ENCODE measurements at places on chromosomes 6 and 20. TPM values are rescaled to one million over a fixed set of nuclear protein-coding genes. Genes with fewer than 3 reads are reported as not detected.

Gene TULP4
- 5.3 TPM for total RNA-seq

Gene MCCD1
- not detected for total RNA-seq

Gene ERVFRD-1
- total RNA-seq, result not detected

Gene SLC22A16
- not detected for total RNA-seq

Gene TPX2
- 115 TPM for total RNA-seq

Gene SLC22A2
- total RNA-seq, result not detected

Gene YIPF3
- 68.9 TPM for total RNA-seq

Gene RSPH9
- total RNA-seq, result 0.28 TPM

Gene KHDC1
- 4.1 TPM for total RNA-seq

Gene WFDC10B
- total RNA-seq, result not detected

Gene CST9L
- not detected for total RNA-seq

Gene IYD
- total RNA-seq, result not detected

Gene HLA-DPB1
- total RNA-seq, result not detected

Gene PHACTR3
- not detected for total RNA-seq

Gene ELOVL2
- total RNA-seq, result 3.6 TPM

Gene THEMIS
- total RNA-seq, result not detected

Gene SLC13A3
- not detected for total RNA-seq

Gene ZC2HC1B
- total RNA-seq, result not detected

Gene TDRD6
- total RNA-seq, result not detected

Gene MUCL3
- 0.08 TPM for total RNA-seq

Gene OSTM1
- 11.9 TPM for total RNA-seq

Gene SAYSD1
- total RNA-seq, result 5.4 TPM

Gene HS3ST5
- total RNA-seq, result not detected

Gene ZDHHC14
- 3.4 TPM for total RNA-seq

Gene CRNKL1
- 21.8 TPM for total RNA-seq

Gene KCNQ5
- total RNA-seq, result 1.2 TPM

Gene SNAP91
- 0.14 TPM for total RNA-seq

Gene VWA7
- total RNA-seq, result 1.4 TPM

Gene SLC12A5
- total RNA-seq, result 15.3 TPM

Gene HTR1E
- not detected for total RNA-seq

Gene ZNF165
- 1.4 TPM for total RNA-seq

Gene MUC22
- total RNA-seq, result not detected

Gene PAK5
- not detected for total RNA-seq

Gene ZFP57
- total RNA-seq, result not detected

Gene MMP24
- total RNA-seq, result 26.3 TPM

Gene SLC24A3
- not detected for total RNA-seq

Gene MYBL2
- 66.0 TPM for total RNA-seq

Gene ANKRD66
- not detected for total RNA-seq

Gene VEGFA
- 32.5 TPM for total RNA-seq

Gene ZNF311
- 0.42 TPM for total RNA-seq

Gene RFX6
- total RNA-seq, result not detected

Gene PROKR2
- total RNA-seq, result not detected

Gene CALHM5
- 0.05 TPM for total RNA-seq

Gene CCN5
- total RNA-seq, result 40.4 TPM

Gene DPPA5
- total RNA-seq, result not detected

Gene CLVS2
- total RNA-seq, result 0.08 TPM

Gene GPR63
- 0.26 TPM for total RNA-seq

Data from A549 treated with ZK216348 at 1 μM for 4 hours (cell line).